ENCODE measurements at places on chromosomes 2 and 18.

DNA sequence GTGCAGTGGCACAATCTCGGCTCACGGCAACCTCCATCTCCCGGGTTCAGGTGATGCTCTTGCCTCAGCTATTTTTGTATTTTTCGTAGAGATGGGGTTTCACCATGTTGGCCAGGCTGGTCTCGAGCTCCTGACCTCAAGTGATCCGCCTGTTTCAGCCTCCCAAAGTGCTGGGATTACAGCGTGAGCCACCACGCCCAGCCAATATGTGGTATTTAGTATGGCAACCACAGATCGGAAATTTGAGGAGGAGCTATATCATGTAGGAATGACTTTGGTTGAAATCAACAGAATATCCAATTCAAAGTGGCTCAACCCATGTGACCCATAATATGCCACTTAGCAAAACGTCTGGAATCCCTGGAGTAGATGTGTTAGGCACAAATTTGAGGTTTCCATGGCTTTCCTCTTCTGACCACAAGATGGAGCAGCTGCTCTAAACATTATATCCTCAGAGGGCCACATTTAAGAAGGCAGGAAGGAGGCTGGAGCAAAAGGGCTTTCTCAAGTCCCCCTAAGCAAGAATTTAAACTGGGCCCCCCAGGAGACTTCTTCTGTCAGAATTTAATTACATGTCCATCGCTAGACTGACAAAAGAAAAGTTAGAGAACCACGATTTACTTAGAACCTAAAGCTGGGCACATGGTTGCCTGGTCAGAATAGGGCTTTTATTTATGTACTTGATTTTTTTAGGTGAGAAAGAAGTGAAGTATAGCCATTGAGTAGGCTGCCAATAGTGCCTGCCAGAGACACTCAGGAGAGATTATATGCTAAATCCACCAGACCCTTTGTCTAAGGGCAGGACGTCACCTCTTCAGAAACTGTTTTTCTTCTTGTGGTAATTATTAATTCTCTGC is 49.6 kb upstream of the ITSN2 start:
- peak; percentile 91 for DNase-seq

- DNase-seq, result no peak
These were observed 178.6 kb downstream of the SETBP1 start for GRCh38 chr18:44859263-44859662.

DNA sequence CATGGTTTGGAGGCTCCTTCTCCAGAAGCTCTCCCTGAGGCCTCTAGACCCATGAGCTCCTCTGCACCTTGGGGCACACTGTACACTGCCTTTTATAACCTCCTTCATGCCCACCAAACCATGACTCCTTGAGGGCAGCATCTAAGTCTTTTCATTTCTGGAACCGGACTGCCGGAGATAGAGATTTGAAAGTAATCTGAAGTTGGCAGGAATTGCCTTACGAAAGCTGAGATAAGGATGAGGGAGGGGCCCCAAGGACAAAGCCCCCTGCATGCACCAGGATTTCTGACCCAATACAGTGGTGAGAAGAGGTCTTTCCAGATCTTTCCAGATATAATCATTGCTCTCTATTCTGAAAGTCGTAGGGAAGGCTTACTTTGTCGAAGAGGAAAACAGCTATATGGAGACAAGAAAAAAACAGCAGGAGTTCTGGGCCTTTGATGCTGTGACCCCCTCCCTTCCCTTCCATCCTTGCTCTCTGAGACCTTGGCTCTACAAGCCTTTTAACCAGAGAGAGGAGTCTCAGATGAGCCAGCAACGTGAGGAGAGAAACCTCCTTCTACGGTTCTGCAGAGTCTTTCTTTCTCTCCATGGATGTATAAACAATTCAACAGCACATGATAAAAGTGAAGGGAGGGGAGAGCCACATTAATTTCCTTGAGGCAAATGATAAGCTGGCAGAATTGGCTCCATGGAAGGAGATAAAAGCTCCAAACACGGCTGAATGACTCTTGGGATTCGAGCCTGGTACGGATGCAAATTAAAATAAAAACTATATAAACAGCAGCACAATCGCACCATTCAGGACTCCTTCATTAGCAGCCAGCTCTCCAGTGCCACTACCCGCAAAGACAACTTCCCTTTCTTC is 88.0 kb upstream of the RTN4 start:
- no peak for DNase-seq

- DNase-seq, result no peak
These were observed 25.3 kb downstream of the NABP1 start for GRCh38 chr2:191703079-191703725.

DNA sequence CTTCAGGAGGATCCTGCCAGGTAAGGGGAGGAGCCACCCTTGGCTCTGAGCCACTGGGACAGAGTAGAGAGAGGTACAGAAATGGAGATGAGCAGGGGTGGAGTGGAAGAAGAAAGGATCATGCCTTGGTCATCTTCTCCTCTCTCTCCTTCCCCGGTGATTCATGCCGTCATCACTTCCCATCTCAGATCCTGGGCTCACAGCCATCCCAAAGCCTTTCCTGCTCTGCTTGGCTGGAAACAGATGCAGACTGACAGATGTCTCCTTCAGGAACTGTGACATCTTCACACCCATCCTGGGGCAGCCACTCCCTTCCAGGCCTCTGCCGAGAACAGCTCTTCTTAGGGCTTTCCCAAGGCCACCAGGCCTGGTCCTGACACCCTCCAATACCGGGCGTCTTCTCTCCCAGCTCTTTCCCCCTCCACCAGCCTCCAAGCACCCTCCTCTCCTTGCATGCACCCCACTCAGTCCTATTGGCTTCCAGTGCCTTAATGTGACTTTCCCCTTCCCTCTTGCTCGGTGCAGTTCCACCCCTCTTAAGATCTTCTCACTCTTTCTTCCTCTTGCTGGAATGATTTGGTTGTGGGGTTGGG is 58.3 kb upstream of the TNP1 start:
- DNase-seq, result no peak

- DNase-seq, result peak; percentile 90
These were observed at the start of the genes FBXO15 and TIMM21 for GRCh38 chr18:74147779-74148542. Gene FBXO15 (minus strand): TSS chr18:74147834. CDS start chr18:74147785, 49 bp downstream. Gene TIMM21 (plus strand): TSS chr18:74148523. CDS start chr18:74148809, 286 bp downstream.

DNA sequence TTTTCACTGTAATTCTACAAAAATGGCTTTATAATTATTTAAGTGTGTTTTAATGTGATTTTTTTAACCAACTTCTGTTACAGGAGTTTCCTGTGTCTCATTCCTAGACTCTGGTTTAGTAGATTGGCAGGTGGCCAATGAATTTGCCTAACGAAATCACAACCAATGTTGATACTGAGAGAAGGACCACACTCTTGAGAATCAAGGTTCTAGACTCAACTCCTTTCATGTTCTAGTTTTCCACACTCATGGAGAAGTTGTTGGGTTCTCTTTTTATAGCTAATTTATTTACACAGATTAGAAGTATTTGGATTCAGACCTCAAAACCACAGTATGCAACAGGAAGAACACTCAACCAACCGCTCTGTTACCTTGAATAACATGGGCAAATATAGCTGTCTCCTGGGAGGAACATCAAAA is 22.6 kb upstream of the USP34 start:
- no peak for DNase-seq

DNA sequence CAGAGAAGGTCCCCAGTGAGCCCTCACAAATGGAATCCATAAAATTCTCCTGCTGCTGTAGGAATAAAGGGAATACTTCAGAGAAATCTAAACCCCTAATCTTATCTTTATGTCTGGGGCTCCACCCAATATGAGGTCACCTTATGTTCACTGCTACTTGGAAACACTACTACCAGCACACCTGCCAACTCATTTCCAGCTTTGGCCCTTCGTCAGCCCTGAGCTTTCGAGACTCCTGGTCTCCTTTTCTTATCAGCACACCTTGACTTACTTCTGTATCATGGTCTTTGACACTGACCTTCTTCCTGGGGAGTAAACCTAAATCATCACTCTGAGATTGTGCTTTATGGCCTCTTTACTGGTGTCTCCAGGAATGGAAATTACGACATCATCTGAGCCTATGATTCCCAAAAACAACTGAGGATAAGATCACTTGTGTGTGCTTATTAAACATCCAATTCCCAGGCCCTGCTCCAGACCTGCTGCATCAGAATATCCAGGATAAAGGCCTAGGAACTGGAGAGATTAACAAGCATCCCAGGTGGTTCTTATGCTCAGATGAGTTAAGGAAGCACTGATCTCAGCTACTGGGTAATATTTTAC is 22.2 kb upstream of the ASNSD1 start:
- DNase-seq, result no peak

- no peak for DNase-seq
These were observed 73.1 kb downstream of the TGOLN2 start for GRCh38 chr2:85254540-85255300.

- DNase-seq, result no peak
These were observed 308.5 kb downstream of the GBX2 start for GRCh38 chr2:235859651-235860050.

Data from SJCRH30 (cell line).